ENCODE measurements at places on chromosomes 2 and 18. TPM values are rescaled to one million over a fixed set of nuclear protein-coding genes. Genes with fewer than 3 reads are reported as not detected.

The WDR33 gene
- total RNA-seq = 32.6 TPM

The AQP12A gene
- total RNA-seq = not detected

The FBXO48 gene
- 0.39 TPM for total RNA-seq

The KCTD1 gene
- total RNA-seq = 14.9 TPM

The TEKT4 gene
- not detected for total RNA-seq
